ENCODE measurements at places on chromosomes 4 and X. TPM values are rescaled to one million over a fixed set of nuclear protein-coding genes. Genes with fewer than 3 reads are reported as not detected.

The LDB2 gene
- total RNA-seq = not detected

The HERC6 gene
- 0.18 TPM for total RNA-seq

The PABPC5 gene
- total RNA-seq = not detected

The SHISA3 gene
- 0.38 TPM for total RNA-seq

The EXOSC9 gene
- 57.6 TPM for total RNA-seq

The MAGEB2 gene
- not detected for total RNA-seq

The CLOCK gene
- total RNA-seq = 9.0 TPM

The HCFC1 gene
- 134 TPM for total RNA-seq

The CLTRN gene
- 0.46 TPM for total RNA-seq

The PDLIM3 gene
- total RNA-seq = not detected

The PDGFRA gene
- not detected for total RNA-seq

The MAGT1 gene
- total RNA-seq = 30.2 TPM

The RGN gene
- not detected for total RNA-seq
